ENCODE measurements at places on chromosomes 3 and 15. TPM values are rescaled to one million over a fixed set of nuclear protein-coding genes. Genes with fewer than 3 reads are reported as not detected.

DNA sequence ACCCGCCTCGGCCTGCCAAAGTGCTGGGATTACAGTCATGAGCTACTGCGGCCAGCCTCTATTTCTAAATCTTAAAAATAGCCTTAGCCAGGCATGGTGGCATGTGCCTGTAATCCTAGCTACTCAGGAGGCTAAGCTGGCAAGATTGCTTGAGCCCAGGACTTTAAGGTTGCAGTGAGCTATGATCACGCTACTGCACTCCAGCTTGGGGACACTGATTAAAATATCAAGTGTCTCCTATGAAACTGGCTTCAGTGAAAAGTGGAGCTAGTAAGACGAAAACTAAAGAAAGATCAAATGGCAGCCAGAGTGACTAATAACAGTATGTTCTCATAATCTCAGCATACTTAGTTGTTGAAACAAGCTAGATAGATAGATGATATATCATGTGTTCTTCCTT lies 112.5 kb downstream of the STT3B start:
- no peak for DNase-seq

Gene FEM1B
- total RNA-seq, result 45.5 TPM

Gene FBXL22
- total RNA-seq, result 0.54 TPM

DNA sequence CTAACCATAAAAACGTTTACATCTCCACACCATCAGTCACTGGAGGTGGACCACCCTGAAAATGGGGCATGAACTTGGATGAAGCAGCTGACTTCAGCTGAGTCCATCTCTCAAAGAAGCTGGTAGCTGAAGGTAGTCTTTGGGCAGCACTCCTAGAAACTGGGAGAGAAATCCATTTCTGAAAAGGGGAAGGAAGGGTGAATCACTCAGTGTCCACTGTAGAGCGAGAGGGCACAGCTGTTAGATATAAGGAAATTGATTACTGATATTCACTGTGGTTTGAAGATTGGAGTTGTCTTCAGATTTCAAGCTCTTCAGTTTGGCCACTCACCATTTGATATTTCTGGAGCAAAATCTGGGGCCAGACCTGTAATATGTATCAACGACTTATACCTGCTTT lies 499.0 kb upstream of the UBE2E2 start:
- no peak for DNase-seq

- DNase-seq, result peak; percentile 73
Observed at GRCh38 chr15:87846746-87847145, 409.8 kb downstream of the NTRK3 start.

Gene SMCO1
- total RNA-seq, result not detected

GRCh38 chr3:71406972-71407810 lies 176.3 kb downstream of the FOXP1 start:
- no peak for DNase-seq

Data from fibroblast of the aortic adventitia (primary cell).